OCI-M1 (cell line): ENCODE measurements at places on chromosomes 4 and X.

DNA sequence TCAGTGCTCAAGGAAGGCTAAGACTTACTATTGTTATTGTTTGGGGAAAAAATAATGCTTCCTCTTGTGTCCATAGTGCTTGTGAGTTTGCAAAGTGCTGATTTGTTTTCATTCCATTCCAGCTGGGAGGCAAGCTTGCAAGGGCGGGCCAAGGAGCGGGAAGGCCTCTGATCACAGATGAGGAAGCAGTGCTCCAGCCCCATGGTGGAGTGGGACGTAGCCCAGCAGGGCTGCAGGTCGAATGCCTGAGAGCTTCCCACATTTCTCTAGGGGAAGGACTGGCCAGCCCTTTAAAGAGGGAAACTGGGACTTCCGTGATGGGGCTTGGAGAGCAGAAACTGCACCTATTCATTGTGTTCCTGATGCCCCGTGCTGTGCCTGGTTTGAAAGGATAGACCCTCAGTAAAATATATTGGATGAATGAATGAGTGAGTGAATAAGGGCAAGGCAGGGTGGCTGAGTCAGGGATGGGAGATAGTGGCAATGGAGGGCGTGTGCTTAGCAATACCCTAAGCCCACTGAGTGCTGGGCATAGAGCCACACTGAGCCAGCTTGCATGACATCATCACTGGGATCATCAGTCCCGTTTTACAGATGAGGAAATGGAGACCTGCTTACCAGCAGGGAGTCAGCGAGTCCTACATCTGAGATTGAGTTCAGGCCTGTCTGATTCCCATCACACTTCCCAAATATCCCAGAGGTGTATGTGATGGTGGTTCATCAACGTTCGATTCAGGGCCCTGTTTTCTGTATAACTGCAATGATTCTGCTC lies 17.9 kb upstream of the NSG1 start:
- DNase-seq = no peak

DNA sequence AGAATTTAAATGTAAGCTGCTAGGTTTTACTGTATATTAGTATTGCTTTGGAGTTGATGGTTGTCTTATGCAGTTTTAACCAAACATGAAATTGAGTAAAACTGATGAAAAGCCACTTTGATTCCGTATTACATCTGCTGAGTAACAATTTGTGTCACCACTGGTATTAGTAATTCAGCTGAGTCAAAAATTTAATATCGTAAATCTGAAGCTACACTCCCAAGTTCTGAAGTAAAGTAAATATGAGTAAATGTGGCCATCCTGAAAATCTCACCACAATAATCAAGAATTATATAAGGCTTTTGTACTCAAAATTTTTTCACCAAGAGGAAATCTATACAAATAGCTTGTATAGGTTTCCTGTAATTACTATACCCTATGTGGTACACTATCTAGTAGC lies 142.3 kb downstream of the STPG2 start:
- no peak for DNase-seq

GRCh38 chr4:25658357-25658771 lies 2.7 kb downstream of the SLC34A2 start:
- DNase-seq = no peak

DNA sequence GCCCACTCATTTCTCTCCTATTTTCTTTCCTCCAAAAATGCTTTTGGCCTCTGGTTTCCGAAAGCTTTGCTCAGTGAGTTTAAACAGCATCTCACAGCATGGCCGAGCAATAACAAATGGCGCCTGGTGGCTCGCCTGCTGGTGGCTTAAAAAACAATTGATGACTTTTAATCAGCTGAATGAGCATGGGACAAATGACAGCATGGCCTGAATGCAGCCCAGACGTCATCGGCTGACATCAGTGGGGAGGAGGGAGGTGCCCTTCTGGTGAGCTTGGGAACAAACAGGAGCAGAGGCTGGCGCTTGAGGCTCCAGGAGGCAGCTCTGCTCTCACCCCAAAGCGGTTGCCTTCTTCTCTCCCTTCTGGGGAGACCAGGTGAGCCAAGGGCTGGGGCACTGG lies 286.4 kb downstream of the BCOR start:
- no peak for DNase-seq

- no peak for DNase-seq
These were observed 42.3 kb upstream of the FAM156A start for GRCh38 chrX:53000447-53001135.

GRCh38 chr4:150316332-150317205 lies 238.3 kb downstream of the DCLK2 start:
- peak; percentile 96 for DNase-seq

DNA sequence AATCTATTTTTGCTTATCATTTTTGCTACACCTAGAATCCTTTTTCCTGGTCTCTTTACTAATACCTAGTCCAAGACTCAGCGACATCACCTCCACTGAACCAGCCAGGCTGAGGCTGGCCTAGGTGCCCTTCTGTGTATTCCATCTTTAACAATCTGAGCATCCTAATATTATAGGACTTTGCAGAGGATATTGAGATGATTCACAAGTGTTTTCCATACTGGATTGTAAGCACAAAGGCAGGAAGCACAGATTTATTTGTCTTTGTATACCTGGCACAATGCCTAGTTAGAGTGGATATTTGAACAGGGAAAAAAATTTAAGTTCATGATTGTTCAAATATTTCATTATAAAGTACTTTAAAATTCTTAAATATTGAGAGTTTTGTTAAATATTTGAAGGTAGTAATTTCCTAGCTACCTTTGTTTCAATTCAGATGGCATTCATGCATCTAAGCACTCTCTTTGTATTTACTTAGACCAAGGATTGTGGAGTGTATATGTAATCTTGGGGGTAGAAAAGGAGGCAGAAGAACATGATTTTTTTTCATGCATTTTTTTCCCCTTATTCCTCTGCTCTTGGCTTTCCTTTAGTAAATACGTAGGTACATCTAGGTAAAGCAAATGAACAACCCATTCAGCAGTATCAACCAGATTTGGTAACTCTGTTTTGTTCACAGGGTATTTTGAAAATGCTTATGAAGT lies 18.4 kb downstream of the SMARCA5 start:
- DNase-seq = no peak

DNA sequence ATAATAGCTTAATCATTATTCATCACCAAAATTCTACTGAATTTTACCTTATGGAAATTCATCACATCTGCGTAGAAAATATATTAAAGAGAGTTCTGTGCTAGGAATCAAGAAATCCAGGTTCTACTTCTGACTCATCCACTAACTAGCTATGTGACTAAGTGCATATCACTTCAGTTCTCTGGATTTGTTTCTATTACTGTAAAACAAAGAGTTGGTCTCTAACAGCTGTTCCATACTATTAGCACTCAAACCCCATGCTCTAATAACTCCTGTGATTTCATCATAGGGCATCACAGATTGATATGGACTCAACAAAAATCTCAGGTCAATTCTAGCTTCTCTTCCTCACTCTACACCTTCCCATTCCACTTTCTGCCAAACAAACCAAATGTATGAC lies 572.0 kb downstream of the INPP4B start:
- DNase-seq = no peak

DNA sequence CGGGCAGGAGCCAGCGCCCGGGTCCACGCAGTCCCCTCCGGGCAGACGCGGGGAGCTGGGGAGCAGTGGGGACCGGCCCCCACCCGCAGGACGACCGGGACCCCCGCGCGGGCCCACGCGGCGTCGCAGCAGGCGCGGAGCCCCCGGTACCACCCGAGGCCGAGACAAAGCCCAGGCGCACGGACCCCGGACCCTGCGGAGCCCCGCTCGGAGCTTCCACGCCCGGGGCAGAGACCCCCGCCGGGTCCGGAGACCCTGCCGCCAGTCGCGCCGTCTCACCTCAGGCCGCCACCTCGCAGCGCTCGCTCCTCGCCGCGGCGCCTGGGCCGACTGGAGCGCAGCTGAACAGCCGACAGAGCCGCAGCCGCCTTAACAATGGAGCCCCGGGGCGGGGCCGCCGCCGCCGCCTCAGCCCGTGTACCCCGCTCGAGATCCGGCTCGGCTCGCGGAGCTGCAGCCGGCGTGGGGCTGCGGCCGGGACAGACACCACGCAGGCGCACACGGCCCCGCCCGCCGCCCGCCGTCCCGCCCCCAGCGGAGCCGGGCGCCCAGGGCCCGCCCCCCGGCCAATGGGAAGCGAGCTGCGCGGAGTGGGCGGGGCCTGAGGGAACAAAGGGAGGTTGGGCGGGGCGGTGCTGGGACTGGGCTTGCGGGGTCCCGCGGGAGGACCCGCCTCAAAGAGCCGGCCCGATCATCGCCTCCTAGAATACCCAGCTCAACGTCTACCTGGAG lies at the start of gene AFAP1:
TSS of gene AFAP1 (minus strand) at position 485 of the 732 bp plus-strand sequence. CDS start 67,783 bp downstream, outside the sequence.
- no peak for DNase-seq

- no peak for DNase-seq
These were observed 331.8 kb upstream of the TENM3 start for GRCh38 chr4:181911420-181911819.

DNA sequence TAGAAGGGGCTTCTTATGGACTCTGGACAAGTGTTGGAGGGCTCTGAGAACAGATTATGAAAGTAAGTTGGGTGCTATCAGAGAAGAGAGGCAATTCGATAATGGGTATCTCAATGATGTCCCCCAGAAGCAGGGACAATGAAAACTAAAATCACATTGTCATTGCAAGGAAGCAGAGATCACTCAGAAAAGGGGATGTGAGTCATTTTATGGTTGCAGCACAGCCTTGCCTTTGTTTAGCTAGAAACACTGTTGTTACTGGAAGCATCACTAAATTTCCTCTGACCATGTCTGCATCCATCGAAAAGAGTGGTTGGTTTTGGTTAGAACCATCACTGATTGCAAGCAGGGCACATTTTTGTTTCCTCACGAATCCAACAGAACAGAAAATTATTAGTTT lies 246.8 kb upstream of the NWD2 start:
- no peak for DNase-seq

GRCh38 chr4:10275696-10276095 lies 159.1 kb upstream of the WDR1 start:
- peak; percentile 41 for DNase-seq

DNA sequence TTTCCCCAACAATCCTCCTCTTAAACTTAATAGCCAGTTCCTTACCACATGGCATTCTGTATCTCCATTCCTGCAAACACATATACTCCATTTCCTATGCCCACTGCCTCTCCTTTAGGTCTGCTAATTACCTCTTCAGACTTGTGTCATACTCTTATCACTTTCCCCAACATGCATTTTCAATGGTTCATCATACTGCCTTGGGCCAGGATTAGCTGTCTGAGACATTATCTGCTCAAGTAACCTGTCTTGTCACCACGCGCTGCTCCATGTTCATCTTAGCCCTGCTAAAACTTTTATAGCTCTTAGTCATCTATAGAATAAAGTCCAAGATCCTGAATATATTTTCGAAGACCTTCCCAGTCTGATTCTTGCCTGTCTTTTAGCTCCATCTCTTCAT lies 224.1 kb upstream of the GK2 start:
- peak; percentile 54 for DNase-seq

DNA sequence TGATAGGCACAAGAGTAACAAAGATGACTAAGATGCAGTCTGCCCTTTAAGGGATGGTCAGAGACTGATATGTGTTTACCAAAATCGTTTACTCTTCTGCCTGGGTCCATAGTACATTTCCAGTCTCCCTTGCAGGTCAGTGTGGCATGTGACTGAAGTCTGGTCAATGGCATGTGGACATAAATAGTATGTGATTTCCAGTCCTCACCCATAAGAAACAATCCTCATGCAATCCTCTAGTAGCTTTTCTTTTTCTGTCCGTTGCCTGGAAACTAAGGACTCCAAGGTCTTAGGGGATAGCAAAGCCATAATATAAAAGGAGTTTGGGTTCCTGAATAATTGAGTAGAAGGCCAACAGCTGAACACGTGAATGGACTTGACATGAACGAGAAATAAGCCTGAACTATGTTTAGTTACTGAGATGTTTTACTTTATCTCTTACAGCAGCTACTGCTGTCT lies 1.1 kb downstream of the SLC9B2 start:
- DNase-seq = peak; percentile 58

DNA sequence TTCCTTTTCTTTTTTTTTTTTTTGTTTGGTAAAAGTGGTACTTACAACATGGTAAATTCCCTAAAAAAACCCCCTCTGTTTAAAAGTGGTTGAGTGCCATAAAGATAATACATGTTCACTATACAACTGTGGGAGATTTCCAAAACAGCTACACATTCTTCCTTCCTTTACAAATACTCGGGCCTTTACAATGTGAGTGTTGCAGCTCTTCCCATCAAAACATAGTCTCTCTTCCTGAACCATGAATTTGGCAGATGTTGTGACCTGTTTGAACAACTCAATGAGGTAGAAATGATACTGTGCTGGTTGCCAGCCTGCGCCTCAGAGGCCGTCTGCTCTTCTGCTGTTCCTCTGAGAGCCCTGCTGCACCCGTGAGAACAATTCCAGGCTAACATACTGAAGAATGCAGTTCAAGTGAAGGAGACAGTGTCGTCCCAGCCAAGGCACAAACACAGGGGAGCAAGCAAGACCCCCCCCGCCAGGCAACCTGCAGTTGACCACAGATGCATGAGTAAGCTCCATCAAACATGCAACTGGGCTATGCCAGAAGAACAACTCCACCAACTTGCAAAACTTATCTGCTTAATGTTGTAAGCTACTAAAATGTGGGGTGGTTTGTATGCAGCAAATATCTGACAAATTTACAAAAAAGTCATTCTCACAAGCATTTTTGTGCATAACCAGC lies 645.0 kb downstream of the PCDH7 start:
- no peak for DNase-seq

- peak; percentile 61 for DNase-seq
These were observed 5.9 kb upstream of the SEPTIN6 start for GRCh38 chrX:119698845-119699244.

- DNase-seq = no peak
These were observed 21.2 kb upstream of the HGFAC start for GRCh38 chr4:3420606-3420955.

- DNase-seq = no peak
These were observed 348.2 kb downstream of the BMPR1B start for GRCh38 chr4:95105983-95106382.

- no peak for DNase-seq
These were observed 55.7 kb downstream of the NDNF start for GRCh38 chr4:121016611-121017010.

DNA sequence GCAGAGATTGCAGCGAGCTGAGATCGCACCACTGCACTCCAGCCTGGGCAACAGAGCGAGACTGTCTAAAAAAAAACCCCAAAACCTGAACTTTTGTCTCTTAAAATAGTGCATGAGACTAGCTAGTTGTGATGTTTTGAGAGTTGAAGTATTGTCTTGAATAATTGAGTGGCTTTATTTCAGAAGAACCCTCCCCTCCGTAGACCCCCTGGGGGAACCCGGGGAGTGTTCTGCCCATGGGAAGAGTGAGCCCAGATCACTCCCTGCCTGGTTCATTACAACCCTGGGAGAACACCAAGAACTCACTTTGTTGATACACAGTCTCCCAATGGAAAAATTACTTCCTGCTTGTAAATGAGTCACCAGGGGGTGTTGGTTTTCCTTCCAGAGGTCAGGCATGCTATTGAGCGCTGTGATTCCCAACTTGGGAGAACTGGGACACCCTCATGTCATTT lies 65.3 kb upstream of the SHISA3 start:
- no peak for DNase-seq

GRCh38 chrX:134533952-134534351 lies 74.0 kb downstream of the HPRT1 start:
- peak; percentile 18 for DNase-seq

DNA sequence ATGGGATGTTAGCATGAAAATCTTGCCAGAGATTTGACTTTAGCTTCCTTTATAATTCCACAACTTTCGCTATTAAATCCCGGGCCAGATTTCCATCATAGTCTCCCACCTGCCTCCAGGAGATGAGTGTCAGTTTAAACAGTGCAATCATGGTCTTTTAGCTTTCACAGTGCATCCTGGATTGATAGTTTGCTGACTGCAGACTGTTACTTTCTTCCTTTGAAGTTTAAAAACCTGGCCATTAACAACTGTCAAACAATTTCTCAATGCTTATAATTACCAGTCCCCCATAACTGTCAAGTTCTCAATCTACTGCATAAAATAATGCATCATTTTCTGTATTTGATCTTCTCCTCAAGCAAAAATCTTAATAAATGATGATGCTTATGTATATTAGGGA lies 108.4 kb upstream of the FSTL5 start:
- DNase-seq = no peak
